ENCODE measurements at places on chromosomes 5 and 9.

DNA sequence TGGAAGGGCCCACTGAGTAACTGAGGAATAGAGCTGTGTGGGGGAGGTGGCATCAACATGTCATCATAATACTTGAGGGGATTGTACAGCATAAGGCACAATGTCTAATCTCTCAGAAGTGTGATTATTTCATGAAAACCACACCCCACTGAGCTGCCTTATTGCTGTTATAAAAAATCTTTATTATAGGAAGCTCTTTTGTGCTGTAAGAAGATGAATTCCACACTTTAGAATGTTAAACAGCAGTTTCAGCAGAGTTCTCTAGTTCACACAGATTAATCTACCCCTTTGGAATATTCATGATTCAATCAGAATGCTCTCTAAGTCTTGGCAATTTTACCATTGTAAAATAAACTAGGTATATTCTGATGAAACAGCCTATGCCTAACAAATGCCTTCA is 1389.6 kb downstream of the PTPRD start:
- DNase-seq: no peak

- DNase-seq: peak; percentile 4
Observed at GRCh38 chr9:129263836-129264235, 85.8 kb upstream of the IER5L start.

- DNase-seq: no peak
Observed at GRCh38 chr5:68214482-68215207, 911 bp upstream of the PIK3R1 start.

- DNase-seq: no peak
Observed at GRCh38 chr5:80061547-80061946, 26.4 kb downstream of the THBS4 start.

GRCh38 chr5:122942164-122942914 is 94.2 kb downstream of the PPIC start:
- no peak for DNase-seq

DNA sequence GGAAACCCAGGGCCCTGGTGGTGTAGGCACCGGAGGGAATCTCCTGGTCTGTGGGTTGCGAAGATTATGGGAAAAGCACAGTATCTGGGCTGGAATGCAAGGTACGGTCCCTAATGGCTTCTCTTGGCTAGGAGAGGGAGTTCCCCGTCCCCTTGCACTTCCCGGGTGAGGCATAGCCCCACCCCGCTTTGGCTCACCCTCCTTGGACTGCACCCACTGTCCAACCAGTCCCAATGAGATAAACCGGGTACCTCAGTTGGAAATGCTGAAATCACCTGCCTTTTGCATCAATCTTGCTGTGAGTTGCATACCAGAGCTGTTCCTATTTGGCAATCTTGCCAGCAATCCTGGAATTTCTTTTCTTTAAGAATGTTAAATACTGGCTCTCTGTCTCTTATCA is 1429.1 kb downstream of the MAT2B start:
- no peak for DNase-seq

DNA sequence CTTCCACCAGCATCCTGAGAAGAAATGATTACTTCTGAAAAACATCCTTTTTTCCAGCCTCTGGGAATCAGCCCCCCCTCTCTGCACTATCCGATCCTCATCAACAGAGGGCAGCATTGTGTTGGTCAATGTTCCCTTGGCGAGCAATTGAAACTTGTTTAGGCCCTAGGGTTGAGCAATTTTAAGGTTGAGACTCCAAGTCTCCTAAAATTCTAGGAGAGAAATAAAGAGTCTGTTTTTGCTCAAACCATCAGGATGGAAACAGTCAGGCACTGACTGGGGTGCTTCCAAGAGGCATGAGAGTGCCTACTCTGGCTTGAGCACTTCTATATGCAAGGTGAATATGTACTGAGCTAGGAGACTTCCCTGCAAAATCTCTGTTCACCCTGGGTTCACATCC is 12.4 kb upstream of the CYFIP2 start:
- peak; percentile 47 for DNase-seq

DNA sequence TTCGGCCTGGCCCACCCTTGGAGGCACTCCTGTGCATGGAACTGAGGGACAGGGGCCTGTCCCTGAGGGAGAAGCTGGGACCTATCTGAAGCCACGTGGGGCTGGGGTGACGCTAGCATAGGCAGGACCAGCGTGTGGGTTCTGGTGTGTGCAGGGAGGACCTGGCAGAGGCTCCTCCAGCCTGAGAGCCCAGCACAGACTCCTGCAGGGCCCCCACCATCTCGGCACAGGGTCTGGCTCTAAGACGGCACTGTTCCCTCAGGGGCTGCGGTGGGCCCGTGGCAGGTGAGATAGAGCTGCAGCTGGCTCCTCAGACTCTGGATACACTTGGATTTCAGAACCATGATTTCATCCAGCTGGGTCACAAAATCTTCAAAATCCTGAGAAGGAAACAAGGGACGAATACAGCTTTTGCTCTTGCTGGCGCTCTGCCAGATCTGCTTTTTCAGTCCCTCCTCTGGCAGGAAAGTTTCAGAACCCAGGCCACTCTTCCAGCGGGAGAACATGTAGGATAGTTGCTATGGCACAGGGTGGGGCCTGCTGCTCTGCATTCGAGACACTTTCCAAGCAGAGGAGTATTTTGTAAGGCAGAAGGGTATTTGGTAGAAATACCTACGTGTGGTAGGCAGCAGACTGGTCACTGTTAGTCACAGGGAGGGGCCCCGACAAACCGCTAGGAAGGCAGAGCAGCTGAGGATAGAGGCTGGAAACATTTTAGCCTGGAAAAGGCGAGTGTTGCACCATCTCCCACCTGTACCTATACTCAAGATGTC is 74.7 kb downstream of the KIF24 start:
- peak; percentile 66 for DNase-seq

DNA sequence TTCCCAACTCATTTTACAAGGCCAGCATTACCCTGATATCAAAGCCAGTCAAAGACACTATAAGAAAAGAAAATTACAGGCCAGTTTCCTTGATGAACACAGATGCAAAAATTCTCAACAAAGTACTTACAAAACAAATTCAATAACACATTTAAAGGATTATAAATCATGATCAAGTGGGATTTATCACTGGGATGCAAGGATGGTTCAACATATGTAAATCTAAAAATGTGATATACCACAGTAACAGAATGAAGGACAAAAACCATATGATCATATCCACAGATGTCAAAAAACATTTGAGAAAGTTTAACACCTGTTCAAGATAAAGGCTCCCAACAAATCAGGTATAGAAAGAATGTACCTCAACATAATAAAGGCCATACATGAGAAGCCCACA is 130.6 kb downstream of the NDUFS4 start:
- no peak for DNase-seq

DNA sequence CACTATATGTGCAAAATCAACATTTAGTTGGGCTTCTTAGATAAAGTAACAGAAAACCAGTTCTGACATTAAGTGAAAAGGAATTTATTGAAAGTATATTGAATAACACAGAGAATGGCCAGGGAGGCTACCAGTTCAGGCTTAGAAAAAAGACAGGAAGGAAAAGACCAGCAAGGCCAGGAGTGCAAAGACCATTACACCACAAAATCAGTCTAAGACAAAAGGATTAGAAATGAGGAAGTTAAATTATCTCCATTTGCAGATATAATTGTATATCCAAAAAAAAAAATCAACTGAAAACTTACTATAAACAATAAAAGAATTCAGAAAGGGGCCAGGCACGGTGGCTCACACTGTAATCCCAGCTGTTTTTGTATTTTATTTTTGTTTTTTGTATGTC is 4.8 kb upstream of the TEX10 start:
- DNase-seq: no peak

DNA sequence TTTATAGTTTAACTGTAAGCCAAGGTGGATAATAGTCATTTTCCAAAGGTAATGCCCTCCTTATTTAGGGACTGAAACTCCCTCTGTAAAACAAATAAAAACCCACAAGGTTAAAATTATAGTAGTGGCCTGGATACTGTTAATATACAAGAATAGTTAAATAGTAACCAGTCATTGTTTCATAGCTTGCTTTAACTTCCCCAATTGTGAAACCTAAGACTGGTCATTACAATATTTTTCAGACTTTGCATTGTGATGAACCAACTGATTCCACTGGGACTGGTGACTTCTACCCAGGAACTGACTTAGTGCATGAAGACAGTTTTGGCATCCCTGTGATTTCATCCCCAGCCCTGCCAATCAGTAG is 162.6 kb downstream of the SMC2 start:
- DNase-seq: no peak

GRCh38 chr9:135213566-135213965 is 126.1 kb downstream of the OLFM1 start:
- peak; percentile 3 for DNase-seq

- DNase-seq: no peak
Observed at GRCh38 chr5:61123145-61123544, 39.1 kb downstream of the SMIM15 start.

GRCh38 chr5:82754759-82755158 is 322.4 kb downstream of the TMEM167A start:
- no peak for DNase-seq

- no peak for DNase-seq
Observed at GRCh38 chr9:101758304-101758930, 20.0 kb upstream of the GRIN3A start.

GRCh38 chr5:95759634-95760033 is 28.5 kb downstream of the RHOBTB3 start:
- no peak for DNase-seq

GRCh38 chr9:30932226-30932625 is 1452.2 kb upstream of the ACO1 start:
- peak; percentile 20 for DNase-seq

GRCh38 chr5:67998709-67999261 is 216.8 kb upstream of the PIK3R1 start:
- DNase-seq: no peak

- DNase-seq: no peak
Observed at GRCh38 chr5:6162175-6162574, 216.2 kb downstream of the MED10 start.

GRCh38 chr9:123893115-123893514 is 36.8 kb downstream of the DENND1A start:
- DNase-seq: no peak

DNA sequence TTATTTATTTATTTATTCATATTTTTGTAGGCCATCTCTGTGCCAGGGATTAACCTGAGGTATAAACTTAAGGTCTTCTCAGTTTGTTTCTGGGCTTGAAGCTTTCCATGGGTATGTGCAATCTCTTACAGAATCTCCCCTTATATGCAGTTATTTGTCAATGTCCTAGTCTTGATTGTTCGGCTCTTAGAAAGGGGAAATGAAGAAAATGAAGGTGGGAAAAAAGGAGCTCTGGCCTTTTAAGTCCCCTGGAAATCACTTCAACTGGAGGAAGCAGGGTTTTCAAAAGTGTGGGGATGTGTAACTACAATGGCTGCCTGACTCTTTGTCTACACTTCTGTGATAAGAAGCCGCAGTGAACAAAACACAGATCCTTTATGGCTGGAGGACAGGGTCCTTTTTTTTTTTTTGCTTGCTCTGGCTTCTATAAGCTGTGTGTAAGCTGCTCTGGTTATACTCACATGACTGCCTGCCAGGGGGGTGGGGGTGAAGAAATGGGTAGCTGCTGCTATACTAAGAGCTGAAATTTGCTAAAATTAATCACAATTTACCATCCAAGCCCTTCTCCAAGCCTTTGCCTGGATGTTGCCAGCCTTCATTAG is 33.7 kb downstream of the CENPP start:
- DNase-seq: peak; percentile 63

DNA sequence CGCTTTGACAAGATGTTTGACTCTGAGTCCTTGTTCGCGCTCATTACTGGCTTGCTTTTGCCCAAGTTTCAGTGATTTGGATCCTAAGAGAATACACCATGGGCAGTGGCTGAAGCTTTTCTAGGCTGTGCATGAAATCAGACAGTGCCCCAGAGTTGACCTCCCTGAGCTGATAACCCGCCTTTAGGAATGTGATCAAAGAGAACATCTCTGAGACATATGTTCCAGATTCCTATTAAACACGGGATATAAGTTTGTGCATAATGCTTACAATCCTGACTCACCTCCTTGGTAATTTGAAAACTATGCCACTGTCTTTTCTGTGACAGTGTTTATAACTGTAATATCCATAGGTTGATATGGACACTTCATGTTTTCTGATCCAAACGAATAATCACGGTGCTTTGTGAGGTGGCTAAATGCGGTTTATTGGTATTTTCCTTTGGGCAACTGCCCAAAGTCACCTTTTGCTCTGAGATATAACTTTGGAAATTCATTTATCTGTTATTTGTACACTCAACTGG is 732.9 kb downstream of the MTRR start:
- no peak for DNase-seq

- peak; percentile 26 for DNase-seq
Observed at GRCh38 chr9:37209431-37210386, 89.3 kb downstream of the ZCCHC7 start.

DNA sequence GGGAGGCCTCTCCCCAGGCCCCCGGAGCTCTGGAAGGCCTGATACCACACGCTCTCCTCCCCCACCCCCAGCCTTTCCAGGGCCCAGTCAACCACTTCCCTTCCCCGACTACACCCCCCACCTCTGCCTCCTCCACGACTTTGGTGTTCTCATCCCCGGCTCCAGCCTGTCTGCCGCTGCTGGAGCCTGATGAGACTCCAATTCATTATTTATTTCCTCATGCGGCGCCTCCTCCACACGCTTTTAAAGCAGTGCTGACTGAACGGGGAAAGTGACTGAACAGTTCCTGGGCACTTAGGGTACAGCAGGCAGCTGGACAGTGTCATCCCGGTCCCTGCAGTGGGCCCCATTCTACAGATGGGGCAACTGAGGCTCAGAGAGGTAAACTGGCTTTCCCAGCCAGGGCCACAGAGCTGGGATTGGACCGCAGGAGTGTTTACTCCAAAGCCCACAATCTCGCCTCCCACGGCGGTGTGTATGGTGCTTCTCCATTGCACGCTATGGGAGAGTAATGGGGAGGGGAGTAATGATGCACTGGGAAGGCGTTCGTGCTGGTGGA is 15.9 kb upstream of the RPL26L1 start:
- peak; percentile 41 for DNase-seq

DNA sequence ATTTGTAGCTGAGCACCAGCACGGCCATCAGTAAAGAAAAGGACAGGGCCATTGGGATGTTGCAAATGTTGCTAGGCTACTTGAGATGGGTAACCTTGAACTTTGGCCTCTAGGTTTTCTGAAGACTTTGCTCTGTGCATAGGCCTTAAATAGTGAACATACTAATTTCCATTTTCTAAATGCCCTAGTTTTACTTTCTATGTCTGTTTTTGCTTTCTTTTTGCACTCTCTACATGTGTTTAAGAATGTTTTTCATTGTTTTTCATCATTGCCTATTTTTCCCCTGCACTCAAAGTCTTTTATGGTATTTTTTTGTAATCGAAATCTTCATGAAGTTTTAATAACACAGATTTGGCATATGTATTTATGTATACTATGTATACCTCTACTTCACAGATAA is at the start of gene IFNA17:
TSS of gene IFNA17 (minus strand) at position 101 of the 400 bp plus-strand sequence. CDS start at position 52, 49 bp downstream.
- DNase-seq: no peak
